ENCODE measurements at places on chromosomes 4 and X.

DNA sequence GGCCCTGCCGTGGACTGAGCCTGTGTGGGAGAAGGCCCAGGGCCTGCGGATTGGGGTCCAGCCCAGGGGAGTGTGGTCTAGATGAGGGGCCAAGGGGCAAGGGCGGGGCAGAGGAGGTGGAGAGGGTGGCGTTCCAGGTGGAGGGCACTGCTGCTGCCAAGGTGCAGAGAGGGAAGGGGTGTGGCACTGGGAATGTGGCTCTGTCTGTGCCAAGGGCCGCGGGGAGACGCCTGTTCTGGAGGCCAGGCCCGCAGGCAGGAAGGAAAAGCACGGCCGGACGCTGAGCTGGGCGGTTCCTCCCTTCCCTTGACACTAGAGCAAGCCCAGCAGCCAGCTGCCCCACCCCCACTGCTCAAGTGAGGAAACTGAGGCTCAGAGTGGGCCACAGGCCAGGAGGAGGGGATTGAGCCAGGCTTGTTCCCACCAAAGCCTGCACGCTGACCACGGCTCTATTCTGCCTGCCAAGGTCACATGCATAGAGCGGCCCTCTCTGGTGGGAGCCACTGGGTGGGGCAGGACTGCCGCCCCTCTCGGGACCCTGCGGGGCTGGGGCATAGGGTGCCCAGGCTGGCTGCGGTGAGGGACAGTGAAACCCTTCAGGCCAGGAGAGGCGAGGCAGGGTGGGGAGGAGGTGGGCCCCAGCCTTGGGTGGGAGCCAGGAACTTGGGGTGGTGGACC is 13.0 kb downstream of the SH3BP2 start:
- DNase-seq: no peak

DNA sequence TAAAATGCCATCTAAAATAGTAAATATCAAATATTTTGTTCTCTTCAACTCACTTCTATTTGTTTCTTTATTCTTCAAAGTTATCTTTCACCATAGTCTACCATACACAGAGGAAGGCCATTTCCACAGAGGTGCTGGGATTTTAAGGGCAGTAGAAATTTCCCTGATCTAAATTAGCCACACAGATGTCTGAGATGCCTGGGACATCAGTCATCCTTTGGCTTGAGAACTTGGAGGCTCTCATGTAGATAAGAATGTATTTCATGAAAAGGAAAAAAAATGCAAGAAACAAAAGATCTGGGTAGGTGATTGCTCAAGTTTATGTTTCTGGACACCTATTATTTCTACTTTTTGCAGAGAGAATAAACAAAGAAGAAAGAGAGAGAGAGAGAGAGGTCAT is 1008.2 kb downstream of the NLGN4X start:
- no peak for DNase-seq

DNA sequence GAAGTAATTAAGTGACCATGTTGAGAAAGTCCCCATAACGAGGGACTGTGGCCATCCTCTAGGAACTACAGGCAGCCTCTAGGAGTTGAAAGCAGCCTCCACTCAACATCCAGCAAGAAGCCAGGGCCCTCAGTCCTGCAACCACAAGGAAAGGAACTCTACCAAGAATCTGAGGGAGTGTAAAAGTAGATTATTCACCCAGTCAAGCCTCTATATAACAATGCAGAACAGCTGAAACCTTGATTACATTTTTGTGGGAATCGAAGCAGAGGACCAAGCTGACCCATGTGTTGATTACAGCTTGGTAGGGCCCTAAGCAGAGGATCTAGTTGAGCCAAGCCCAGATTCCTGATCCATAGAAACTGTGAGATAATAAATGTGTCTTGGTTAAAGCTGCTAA is 17.1 kb downstream of the RPS6KA6 start:
- no peak for DNase-seq

DNA sequence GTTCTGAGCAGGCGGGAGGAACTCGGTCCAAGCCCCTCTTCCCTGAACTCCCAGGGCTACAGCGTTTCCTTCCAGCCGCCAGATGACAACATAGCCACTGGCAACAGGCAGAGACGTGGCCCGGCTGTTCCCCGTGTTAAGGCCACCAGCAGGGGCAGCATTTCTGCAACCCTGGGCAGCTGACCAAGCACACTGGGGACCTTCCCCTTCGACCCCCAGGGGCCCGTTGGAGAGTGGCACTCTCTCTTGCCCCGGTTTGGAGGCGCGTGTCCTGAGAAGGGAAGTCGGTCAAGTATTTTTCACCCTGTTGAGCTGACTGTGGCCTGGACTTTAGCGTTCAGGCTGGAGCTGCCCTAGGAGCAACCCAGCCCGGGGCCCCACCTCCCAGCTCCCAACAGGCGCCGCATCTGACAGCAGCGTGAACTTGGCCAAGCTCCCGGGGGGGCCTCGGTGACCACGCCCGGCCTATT is 37.6 kb downstream of the ZBTB49 start:
- peak; percentile 12 for DNase-seq

DNA sequence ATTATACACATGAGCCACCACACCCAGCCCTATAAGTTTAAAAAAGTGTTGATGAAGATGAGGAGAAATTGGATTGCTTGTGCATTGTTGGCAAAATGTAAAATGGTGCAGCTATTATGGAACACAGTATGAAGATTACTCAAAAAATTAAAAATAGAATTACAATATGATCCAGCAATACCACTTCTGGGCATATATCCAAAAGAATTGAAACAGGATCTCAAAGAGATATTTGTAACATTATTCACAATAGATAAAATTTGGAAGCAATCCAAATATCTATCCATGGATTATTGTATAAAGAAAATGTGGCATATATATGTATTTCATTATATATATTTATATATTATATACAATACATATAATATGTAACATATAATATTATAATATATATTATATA is 515.6 kb upstream of the GNPDA2 start:
- DNase-seq: no peak

- no peak for DNase-seq
Observed at GRCh38 chrX:127888767-127889166, 163.4 kb downstream of the ACTRT1 start.

DNA sequence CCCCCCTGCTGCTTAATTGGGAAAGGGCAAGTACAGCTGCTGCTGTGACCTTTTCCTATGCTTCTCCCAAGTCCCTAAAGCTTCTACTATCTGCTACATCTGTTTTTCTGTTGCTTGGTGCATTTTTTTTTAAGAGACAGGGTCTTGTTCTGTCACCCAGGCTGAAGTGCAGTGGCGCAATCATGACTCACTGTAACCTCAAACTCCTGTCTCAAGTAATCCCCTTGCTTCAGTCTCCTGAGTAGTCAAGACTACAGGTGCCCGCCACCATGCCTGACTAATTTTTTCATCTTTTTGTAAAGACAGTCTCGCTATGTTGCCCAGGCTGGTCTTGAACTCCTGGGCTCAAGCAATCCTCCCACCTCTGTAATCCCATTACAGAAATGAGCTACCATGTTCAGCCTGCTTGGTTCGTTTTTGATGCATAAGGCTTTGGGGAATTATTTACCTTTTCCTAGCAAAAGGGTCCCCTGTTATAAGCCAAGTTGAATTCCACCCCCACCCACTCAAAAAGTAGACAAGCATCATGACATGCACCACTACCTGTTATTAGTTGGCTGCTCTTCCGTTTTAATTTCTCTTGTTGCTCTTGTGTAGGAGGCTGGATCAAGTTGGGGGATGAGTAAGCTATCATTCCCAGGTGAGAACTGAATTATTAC is 39.6 kb downstream of the DGKK start:
- DNase-seq: no peak

GRCh38 chr4:89868999-89869589 is 25.6 kb upstream of the MMRN1 start:
- DNase-seq: peak; percentile 14

GRCh38 chr4:92215476-92215875 is 88.3 kb upstream of the GRID2 start:
- no peak for DNase-seq

- DNase-seq: peak; percentile 24
Observed at GRCh38 chrX:43551590-43551989, 104.5 kb upstream of the MAOA start.

DNA sequence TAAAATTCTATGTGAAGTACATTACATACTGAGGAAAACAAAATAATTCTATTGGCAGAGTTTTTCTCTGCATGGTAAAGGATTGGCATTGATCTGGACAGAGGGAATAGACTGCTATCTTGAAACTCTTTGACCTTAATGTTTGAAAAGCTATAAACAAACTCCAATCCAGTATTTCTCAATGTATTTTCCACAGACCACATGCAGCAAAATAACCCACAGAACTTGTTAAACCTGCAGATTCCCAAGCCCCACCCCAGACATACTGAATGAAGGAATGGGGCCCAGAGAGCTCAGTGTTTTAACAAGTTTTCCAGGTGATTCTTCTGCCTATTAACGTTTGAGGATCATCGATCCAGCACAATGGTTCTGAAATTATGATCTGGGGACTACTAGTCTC is 15.7 kb downstream of the RNF128 start:
- DNase-seq: no peak

GRCh38 chrX:8313844-8314243 is 142.8 kb upstream of the VCX2 start:
- DNase-seq: no peak

- DNase-seq: no peak
Observed at GRCh38 chr4:185902654-185903053, 90.7 kb upstream of the SORBS2 start.

DNA sequence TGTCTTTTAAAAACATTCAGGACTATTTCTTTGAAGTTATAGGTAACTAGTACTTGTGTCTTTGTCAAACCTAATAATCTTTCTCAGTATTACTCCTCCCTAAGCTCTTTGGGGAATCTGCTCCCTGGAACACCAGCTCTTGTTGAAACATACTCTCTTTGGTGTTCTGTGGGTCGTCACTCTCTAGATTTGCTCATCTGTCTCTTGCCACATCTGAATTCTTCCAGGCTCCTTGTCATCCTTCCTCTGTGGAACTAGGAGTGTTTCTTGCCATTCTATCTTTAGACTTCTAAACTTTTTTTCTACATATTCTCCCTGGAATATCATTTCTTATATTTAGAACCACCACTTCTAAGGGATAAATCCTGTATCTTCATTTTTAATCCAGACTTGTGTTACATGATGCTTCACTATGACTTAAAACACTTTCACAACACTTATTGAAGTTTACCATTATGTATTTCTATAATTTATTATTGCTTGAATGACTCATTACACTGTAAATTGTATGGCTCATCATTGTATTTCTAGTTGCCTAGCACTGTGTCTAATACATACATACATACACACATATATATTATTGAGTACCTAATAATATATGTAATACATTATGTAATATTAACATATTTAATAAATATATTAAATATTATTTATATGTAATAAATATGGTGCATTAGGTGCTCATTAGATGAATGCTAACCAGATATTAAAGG is 186.1 kb downstream of the TMA16 start:
- peak; percentile 67 for DNase-seq

GRCh38 chr4:83906561-83906960 is 370.7 kb downstream of the GPAT3 start:
- DNase-seq: no peak

DNA sequence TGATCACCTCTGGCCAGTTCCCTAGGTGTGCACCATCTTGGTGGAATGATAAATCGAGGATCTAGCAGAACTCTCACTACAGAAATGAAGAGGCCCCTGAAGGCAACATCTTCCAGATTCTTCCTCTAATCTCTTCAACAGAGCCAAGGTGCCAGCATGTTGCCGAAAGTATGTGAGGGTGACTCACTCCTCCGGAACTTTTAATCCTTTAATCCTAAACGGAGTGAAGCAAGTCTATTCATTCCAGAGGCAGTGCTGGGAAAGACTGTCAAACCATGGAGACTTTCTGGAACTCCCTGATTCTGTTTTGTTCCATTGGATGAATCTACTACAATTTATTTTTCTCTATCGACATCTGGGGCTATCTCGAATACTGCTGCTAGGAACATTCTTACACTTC is 68.7 kb downstream of the SUPT20HL2 start:
- no peak for DNase-seq

DNA sequence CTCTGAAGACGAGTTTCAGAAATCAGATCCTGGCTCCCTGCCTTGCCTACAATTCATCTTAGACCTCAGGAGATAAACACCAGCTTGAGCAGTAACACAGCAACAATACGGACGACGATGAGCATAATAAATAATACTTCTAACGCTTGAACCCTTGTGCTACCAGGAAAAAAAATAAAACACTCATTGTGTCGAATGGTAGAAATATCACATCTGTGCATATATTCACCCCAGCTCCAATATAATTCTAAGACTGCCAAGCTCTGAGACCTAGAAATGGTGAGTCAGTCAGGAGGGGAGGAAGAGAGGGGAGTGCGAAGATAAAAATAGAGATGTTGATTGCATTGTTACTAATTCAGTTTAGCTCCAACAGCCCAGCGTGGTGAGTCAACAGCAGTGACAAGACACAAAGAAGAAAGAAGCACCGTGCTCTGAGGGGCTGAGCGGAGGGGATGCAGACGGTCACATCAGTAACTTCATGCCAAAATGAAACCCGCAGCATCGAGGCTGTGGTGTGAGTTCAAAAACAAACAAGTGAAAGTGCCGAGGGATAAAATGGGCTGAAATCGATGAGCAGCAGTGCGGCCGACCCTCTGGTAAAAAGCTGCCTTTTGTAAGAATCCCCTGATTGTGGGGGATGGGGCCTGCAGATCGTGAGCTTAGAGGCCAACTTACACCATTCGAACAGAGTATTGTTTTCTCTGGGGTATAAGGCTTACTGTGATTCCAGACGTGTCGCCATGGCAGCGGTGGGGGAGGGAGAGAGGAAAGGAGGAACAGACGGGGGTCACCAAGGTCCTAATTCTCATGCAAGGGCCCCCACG is 150.4 kb downstream of the MGST2 start:
- DNase-seq: peak; percentile 80

GRCh38 chrX:134525086-134525792 is 65.3 kb downstream of the HPRT1 start:
- DNase-seq: no peak

Data from suppressor macrophage treated with lipopolysaccharide for 4 hours (primary cell).